Large intestine (tissue), 12 donors: ENCODE measurements at places on chromosomes 4 and X. TPM values are rescaled to one million over a fixed set of nuclear protein-coding genes. Genes with fewer than 3 reads are reported as not detected.

The MAP9 gene
- polyA plus RNA-seq, result 7.4 TPM

- DNase-seq, result no peak
- peaks cover 20% of the 10 kb centered on the region for H3K4me1 ChIP-seq
- H3K27me3 ChIP-seq, result no peaks in the 10 kb centered on the region
- no peak overlapping the region for H3K4me3 ChIP-seq
- H3K27ac ChIP-seq, result no peak overlapping the region
- peaks cover 27% of the 10 kb centered on the region for H3K36me3 ChIP-seq
These were observed 105.1 kb upstream of the NAP1L5 start for GRCh38 chr4:88802585-88803286.

DNA sequence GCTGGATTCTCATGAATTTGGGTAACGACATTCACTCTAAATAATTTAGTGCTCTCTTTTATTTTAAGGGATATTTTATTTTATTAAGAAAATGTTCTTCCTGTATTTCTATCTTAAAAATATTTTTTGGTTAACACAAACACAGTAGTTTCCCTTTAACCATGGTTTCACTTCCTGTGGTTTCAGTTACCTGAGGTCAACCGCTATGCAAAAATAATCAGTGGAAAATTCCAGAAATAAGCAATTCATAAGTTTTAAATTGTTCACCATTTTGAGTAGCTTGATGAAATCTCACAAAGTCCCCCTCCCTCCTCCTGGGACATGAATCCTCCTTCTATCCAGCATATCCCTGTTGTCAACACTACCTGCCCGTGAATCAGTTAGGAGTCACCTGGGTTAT lies 71.4 kb downstream of the GBA3 start:
- H3K4me3 ChIP-seq, result no peak overlapping the region
- no peaks in the 10 kb centered on the region for H3K4me1 ChIP-seq
- H3K36me3 ChIP-seq, result peaks cover 4% of the 10 kb centered on the region
- DNase-seq, result no peak

The DLG3 gene
- polyA plus RNA-seq, result 37.4 TPM

GRCh38 chr4:140993370-140993769 lies 139.9 kb downstream of the RNF150 start:
- no peaks in the 10 kb centered on the region for H3K36me3 ChIP-seq
- H3K27ac ChIP-seq, result no peak overlapping the region
- H3K27me3 ChIP-seq, result no peaks in the 10 kb centered on the region
- no peak for DNase-seq
- no peaks in the 10 kb centered on the region for H3K4me1 ChIP-seq

DNA sequence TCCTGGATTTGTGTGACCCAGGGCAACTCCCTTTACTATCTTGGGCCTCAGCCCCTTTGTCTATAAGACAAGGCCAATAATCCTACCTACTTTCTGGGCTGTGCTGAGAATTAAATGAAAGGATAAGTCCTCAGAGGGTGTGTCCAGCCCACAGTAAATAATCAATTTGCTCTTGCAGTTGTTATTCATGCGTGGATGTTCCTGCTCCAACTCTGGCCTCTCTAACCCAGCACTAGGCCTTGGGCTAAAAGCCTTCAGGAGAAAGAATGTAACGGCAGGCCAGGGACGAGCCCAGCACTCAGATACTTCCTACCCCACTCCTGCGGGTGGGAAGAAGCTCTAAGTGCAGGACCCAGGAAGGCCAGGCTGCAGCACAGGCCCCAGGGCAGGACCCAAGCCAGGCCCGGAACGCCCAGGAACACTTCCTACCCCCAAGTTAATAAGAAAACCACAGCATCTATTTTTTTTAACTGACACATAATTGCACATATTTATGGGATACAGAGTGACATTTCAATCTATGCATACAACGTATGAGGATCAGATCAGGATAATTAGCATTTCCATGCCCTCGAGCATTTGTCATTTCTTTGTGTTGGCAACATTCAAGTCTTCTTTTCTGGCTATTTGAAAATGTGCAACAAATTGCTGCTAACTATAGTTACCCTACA lies 179.6 kb upstream of the RBPJ start:
- peak overlapping the region; percentile 34 for H3K27ac ChIP-seq
- peaks cover 16% of the 10 kb centered on the region for H3K4me1 ChIP-seq

The ZDHHC15 gene
- 1.5 TPM for polyA plus RNA-seq

The HGFAC gene
- polyA plus RNA-seq, result 1.3 TPM

The TMPRSS11A gene
- polyA plus RNA-seq, result 0.04 TPM

DNA sequence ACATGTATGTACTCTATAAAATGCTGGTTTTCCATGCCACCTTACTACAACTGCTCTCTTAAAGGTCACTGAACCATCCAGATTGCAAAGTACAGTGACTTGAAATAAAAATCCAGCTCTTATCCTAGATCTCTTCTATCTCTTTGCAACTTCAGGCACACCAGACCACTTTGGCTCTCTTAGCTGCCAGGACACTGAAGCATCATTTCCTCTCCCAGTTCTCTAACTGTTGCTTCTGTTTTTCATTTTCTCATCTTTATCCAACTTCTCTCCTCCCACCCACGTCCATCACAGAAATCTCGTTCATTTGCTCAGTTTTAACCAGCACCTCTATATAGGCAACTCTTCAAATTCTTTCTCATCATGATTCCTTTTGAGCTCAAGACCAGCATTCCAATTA lies 74.3 kb downstream of the METTL14 start:
- H3K36me3 ChIP-seq, result peaks cover 26% of the 10 kb centered on the region
- H3K4me1 ChIP-seq, result peaks cover 8% of the 10 kb centered on the region
- H3K4me3 ChIP-seq, result no peak overlapping the region

The TSPYL2 gene
- polyA plus RNA-seq, result 19.6 TPM

GRCh38 chrX:110851780-110852179 lies 56.2 kb upstream of the CHRDL1 start:
- H3K4me3 ChIP-seq, result no peak overlapping the region
- H3K27me3 ChIP-seq, result no peaks in the 10 kb centered on the region
- H3K4me1 ChIP-seq, result no peaks in the 10 kb centered on the region

DNA sequence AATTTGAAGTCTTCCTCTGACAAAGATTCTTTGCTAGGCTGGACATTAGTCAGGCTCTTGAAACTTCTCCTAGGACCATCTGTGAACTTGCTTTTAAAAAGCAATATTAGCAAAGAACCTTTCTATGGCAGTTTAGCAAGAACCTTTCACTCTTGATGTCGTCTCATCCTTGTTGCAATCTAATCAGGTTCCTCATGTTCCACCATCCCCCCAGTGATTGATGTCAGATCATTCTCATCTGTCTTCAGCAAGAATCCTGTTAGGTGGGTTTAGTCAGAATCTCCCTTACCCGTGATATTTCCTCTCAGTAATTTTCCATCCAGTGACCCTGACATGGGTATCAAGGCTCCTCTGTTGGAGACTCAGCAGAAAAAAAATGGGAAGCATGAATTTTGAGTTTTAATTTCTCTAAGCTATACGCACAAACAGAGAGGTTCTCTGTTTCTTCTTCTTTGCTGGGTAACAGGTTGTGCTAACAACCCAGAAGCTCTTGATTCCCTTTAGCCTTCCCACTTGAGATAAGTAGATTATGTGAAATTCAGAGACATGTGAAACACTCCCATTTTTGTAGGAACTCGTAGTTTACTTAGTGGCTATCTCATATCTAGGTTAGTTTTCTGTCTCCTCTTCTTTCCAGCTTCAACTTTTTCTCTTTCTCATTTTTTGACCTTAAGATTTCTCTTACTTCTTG lies 507.4 kb downstream of the C4orf33 start:
- DNase-seq, result no peak
- H3K36me3 ChIP-seq, result no peaks in the 10 kb centered on the region
- H3K27me3 ChIP-seq, result no peaks in the 10 kb centered on the region
- H3K4me1 ChIP-seq, result no peaks in the 10 kb centered on the region

DNA sequence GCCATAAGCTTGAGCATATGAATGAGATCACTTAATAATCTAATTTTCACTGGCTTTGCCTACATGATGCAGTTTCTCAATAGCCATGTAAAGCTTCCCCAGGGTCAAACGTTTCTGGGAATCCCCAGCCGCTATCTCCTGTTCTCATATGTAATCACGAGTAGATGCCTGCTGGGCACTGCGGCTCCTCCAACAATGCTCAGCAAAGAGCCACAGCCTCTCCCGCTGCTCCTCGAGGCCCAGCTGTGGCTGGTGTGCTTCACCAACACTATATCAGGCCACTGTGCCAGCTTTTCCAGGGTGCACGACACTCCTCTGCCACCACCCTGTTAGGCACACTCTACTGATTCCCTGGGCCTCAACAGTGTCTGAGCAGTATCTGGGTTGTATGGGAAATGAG lies 78.3 kb upstream of the RASGEF1B start:
- H3K4me3 ChIP-seq, result no peak overlapping the region
- no peak for DNase-seq
- H3K4me1 ChIP-seq, result no peaks in the 10 kb centered on the region
- no peaks in the 10 kb centered on the region for H3K36me3 ChIP-seq
- H3K27ac ChIP-seq, result no peak overlapping the region
- H3K27me3 ChIP-seq, result no peaks in the 10 kb centered on the region

The CFAP47 gene
- polyA plus RNA-seq, result 0.04 TPM

GRCh38 chr4:8908206-8908893 lies 36.7 kb upstream of the HMX1 start:
- no peak overlapping the region for H3K27ac ChIP-seq
- no peak overlapping the region for H3K4me3 ChIP-seq
- no peak for DNase-seq
- no peaks in the 10 kb centered on the region for H3K4me1 ChIP-seq
- no peaks in the 10 kb centered on the region for H3K36me3 ChIP-seq
- H3K27me3 ChIP-seq, result peaks cover 6% of the 10 kb centered on the region

- no peaks in the 10 kb centered on the region for H3K27me3 ChIP-seq
- H3K36me3 ChIP-seq, result no peaks in the 10 kb centered on the region
- H3K4me3 ChIP-seq, result no peak overlapping the region
- no peak overlapping the region for H3K27ac ChIP-seq
- H3K4me1 ChIP-seq, result no peaks in the 10 kb centered on the region
- no peak for DNase-seq
These were observed 1995.9 kb downstream of the C4orf33 start for GRCh38 chr4:131091896-131092295.

DNA sequence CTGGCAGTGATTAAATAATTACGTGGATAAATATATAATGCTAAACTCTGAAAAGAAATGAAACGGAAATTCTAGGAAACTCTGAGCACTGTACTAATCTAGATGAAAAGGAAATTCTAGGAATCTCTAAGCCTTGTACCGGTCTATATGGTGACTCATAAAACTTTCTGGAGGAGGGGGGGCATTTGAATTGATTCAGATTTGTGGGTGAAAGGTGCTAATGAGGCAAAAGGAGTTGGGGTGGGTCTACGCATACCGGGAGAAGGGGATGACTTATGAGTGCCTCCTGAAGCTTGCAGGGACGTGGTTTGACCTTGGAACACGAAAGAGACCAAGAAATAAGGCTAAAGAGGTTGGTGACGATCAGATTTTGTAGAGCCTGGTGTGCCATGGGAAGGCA lies 151.7 kb upstream of the CASK start:
- H3K27ac ChIP-seq, result no peak overlapping the region
- H3K27me3 ChIP-seq, result no peaks in the 10 kb centered on the region
- no peak for DNase-seq
- no peak overlapping the region for H3K4me3 ChIP-seq
- no peaks in the 10 kb centered on the region for H3K36me3 ChIP-seq

The PPP1R2C gene
- not detected for polyA plus RNA-seq

DNA sequence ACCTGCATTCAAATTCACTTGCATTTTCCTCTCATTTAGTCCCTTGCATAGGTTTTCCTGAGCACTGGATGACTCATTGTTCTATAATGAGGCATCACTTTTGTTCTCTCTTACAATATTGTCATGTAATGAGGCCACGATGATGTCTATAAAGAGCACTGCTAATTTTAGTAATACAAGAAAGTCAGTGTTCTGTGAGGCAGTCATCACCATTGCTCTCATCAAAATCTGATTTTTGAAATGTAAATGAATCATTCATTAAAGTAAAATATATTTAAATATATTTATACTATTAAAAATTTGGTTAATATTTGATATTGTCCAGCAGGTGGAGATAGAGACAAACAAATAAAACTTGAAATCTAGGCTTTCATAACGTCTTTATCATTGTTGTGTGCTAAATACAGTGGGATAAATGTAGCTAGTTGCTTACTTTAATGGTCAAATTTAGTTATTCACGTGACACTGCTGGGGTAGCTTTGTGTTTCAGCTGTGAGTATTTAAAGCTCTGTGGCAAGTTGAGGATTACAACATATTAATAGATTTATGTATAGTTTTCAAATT lies 15.4 kb downstream of the HMGB2 start:
- H3K27me3 ChIP-seq, result no peaks in the 10 kb centered on the region
- H3K36me3 ChIP-seq, result peaks cover 32% of the 10 kb centered on the region
- no peak for DNase-seq
- H3K4me3 ChIP-seq, result no peak overlapping the region
- no peaks in the 10 kb centered on the region for H3K4me1 ChIP-seq
- no peak overlapping the region for H3K27ac ChIP-seq

- DNase-seq, result no peak
- no peaks in the 10 kb centered on the region for H3K27me3 ChIP-seq
- H3K27ac ChIP-seq, result no peak overlapping the region
- H3K4me3 ChIP-seq, result no peak overlapping the region
- H3K4me1 ChIP-seq, result peaks cover 16% of the 10 kb centered on the region
These were observed 180.5 kb upstream of the RBPJ start for GRCh38 chr4:26140150-26140898.

The TENT5D gene
- not detected for polyA plus RNA-seq

The GPRASP3 gene
- polyA plus RNA-seq, result 10.7 TPM

The CTAG1B gene
- not detected for polyA plus RNA-seq

DNA sequence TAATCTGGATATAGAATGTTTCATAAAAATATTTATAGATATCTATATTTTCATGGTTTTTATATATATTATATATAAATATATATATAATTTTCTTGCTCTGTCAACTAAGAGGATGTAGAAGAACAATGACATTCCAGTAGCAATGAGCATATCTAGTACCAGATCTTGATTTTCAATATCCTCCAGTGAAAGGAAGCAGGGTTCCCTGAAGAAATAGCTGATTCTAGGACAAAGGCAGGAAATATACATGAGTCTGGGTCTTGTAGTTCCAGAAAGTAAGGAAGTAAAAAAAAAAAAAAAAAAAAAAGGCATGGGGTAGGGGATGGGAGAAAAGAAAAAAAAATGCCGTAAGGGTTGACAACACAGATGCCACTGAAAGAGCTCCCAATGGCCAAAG lies 241.4 kb downstream of the RASL11B start:
- no peaks in the 10 kb centered on the region for H3K36me3 ChIP-seq
- no peak overlapping the region for H3K4me3 ChIP-seq
- no peaks in the 10 kb centered on the region for H3K4me1 ChIP-seq
- no peak for DNase-seq

DNA sequence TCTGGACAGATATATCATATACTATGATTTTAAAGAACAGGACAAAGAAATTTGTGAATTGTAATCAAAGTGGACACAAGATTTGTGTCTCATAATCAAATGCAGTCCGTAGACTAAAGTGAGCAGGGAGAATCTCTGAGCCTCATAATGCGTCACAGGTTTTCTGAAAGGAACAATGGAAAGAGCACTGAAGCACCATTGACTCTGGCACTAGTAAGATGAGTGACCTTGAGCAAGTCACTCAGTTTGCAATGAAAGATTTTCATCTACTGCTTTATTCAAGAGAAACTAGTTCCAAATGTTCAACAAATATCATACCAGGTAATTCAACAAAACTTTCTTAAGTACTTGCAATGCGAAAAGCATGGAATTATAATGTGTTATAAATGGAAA lies 315.3 kb downstream of the MAPK10 start:
- no peak overlapping the region for H3K4me3 ChIP-seq
- no peak for DNase-seq
- H3K27me3 ChIP-seq, result no peaks in the 10 kb centered on the region
- no peak overlapping the region for H3K27ac ChIP-seq

GRCh38 chr4:182640932-182641331 lies 276.3 kb downstream of the DCTD start:
- H3K4me1 ChIP-seq, result no peaks in the 10 kb centered on the region
- no peak overlapping the region for H3K27ac ChIP-seq
- no peaks in the 10 kb centered on the region for H3K27me3 ChIP-seq
- DNase-seq, result peak; percentile 39
